Progenitor cell of endocrine pancreas (in vitro differentiated cells): ENCODE measurements at places on chromosomes 6 and 20. TPM values are rescaled to one million over a fixed set of nuclear protein-coding genes. Genes with fewer than 3 reads are reported as not detected.

DNA sequence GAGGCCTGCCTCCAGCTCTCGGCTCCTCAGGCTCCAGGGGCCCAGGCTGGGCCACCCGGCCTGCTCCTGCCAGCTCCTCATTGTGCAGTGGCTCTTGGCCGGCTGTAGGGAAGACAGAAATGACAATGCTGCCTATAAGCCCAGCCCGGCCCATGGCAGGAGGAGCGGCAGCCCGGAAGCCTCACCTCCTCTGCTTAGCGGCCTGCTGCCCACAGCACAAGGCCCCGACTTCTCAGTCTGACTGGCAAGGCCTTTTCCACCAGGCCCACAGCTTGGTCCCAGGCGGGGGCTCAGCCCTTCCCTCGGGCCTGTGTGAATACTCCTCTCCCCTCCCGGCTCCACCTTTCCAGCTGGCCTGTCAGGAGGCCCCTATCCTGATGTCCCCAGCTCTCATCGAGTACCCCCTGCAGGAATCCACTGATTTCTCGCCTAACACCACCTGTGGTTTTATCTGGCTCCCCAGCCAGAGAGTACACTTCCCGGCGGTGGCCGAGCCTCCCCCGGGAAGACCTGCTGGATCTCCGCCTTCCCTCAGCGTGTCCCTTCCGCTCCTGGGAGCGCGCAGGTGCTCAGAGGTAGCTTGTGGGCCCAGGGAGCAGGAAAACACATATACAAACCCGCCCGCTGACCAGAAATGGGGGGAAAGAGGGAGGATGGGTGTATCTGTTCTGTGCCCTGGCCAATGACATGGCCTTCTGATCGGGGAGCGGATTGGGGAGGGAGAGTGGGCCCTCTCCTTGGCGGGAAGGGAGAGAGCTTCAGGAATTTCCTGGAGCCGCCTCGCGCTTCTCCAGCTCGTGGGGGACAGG lies 963 bp downstream of the DDRGK1 start:
- DNase-seq, result no peak

DNA sequence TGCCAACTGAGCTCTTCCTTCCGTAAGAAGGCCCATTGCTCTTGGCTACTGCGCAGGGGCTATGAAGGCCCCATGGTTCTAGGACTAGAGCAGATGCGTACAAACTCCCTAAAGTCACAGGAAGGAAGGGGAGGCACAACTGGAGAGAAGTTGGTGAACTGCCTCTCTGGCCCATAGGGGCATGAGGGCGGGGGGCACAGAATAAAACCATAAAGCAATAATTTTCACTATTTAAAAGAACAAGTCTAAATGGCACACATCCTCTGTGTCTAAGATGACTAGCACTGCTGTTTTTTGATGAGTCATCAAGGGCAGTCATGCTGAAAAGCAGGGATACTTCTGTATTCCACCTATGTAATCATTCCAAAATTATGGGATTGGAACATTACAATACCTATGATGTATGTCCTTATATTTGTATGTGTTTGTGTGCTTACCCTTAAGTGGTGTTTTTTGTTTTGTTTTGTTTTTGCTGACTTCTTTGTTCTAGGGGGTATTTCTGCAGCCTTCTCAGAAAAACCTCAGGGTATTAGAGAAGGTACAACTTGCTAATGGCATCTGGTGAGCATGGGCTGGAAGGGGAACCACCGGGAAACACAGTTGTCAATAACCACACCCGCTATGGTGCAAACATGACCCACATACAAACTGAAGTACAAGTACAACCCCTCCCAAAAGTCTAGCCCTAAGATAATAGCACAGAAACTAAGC lies 36.9 kb downstream of the B4GALT5 start:
- DNase-seq, result no peak

DNA sequence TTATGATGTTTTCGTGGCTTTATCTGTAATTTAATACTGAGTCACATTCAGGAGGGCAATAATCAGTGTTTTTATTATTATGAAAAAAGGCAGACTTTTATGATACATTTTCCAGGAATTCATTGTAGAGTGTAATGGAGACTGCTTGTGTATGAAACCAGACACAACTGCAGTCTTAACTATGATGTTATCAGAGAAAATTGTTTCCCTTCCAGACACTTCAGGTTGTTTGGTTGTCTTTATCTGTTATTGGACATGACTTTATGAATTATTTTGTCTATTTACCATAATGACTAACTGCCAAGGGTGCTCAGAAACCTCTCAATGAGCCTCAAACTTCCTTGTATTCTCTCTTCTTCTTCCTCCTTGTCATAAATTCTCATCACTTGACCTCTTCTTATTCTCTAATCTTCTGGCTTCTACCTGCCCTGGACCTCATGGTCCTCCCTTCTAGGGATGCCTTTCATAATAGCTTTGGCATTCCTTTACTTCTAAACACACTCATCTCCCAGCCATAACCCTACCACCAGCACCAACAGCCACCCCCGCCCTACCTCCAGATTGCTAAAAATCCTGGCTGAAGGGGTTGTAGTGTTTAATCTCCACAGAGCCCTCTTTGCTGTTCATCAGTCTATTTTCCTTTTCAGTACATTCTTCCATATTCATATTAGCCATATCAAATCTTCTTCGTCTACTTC lies 492.5 kb downstream of the CDKAL1 start:
- no peak for DNase-seq

- DNase-seq, result no peak
These were observed 87.6 kb downstream of the MYLK4 start for GRCh38 chr6:2663123-2663522.

DNA sequence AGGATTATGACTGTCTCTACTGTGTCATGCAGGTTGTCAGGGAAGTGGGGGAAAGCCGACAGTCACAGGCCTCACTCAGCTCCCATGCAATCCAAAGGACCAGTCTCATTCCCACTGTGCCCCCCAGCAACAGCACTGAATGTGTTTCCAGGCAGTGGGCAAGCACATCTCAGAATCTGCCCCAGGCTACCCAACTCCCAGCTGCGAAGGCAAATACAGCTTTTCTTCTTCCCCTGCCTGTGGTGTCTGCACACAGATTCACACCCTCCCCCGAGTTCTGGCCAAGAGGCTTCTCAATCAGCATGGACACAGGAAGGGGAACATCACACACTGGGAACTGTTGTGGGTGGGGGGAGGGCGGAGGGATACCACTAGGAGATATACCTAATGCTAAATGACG lies 75.3 kb downstream of the SNAP91 start:
- no peak for DNase-seq

- no peak for DNase-seq
These were observed 103.6 kb downstream of the DNAH8 start for GRCh38 chr6:38818691-38819090.

DNA sequence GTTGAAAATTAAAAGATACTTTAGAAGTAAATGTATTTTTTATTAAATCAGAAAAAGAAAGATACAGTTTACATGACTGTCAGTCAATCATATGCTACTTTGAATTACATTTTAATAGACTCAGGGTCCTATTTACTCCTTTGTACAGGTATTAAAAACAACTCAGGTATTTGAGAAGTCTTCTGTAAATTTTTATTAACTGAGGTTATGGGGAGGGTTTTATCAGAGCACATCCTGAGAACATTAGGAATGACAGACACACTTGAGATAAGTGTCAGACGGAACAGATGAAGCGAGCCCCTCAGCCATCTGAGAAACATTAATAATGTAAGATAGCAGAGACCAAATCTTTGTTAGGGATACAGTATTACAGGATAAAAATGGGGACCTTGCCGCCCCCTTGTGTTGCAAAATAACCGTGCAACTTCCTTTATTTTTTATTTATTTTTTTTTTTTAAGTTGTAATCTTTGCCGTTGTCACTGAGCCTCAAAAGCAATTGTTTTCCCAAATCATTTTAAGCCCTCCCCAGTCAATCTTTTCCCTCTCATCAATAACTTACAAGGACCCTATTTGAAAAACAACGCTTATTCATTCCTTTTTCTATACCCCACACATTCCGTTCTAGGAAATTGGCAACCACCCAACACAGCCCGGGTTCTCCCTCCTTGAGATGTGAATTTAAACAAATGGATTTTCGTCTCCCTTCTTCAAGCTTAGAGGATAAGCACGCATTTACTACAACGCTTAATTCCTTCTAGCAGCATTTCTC lies 126.7 kb downstream of the BCAS1 start:
- no peak for DNase-seq

- DNase-seq, result no peak
These were observed 22.9 kb downstream of the PTPN1 start for GRCh38 chr20:50533061-50533460.

GRCh38 chr6:30816791-30817739 lies 67.3 kb upstream of the DDR1 start:
- no peak for DNase-seq

DNA sequence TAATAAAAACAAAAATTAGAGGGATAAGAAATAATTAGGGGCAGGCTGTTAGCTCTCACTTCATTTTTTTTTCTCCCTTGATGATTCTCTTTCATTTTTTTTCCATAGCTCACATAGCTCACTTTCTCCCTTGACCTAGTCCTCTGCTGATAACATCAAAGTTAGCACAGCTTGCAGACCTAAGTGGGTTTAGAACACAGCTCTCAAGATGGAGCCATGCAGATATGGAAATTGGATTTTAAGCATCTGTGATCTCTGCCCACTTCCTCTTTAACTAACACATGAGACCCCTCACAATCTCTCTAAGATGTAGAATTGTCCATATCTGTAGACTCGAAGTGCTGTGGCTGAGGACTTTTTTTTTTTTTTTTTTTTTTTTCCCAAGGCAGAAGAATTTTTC lies 257.1 kb downstream of the SOX4 start:
- no peak for DNase-seq

- DNase-seq, result no peak
These were observed 13.0 kb downstream of the PIM1 start for GRCh38 chr6:37182736-37183590.

- DNase-seq, result no peak
These were observed 12.8 kb downstream of the ME1 start for GRCh38 chr6:83417880-83418663.

- DNase-seq, result no peak
These were observed 250.7 kb upstream of the SLC35B3 start for GRCh38 chr6:8686077-8686476.

GRCh38 chr6:155039618-155040017 lies 44.5 kb downstream of the TIAM2 start:
- no peak for DNase-seq

- DNase-seq, result peak; percentile 34
These were observed 18.2 kb upstream of the MYB start for GRCh38 chr6:135162678-135163439.

GRCh38 chr20:57851796-57852195 lies 142.0 kb upstream of the PMEPA1 start:
- no peak for DNase-seq

DNA sequence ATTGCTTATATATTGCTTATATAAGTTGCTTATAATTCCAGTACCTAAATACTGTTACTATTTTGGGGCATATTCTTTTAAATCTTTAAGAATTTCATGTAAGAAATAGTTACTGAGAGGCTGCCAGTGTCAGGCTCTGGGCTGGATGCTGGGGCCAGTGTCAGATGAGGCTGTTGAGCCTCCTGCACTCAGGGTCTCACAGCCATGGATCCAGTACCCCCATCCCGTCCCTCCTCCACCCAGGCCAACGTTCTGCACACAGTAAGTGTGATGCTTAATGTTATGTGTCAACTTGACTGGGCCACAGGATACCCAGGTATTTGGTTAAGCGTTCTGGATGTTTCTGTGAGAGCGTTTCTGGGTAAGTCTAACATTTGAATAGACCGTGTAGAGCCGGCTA lies 119.5 kb upstream of the PMEPA1 start:
- DNase-seq, result no peak

DNA sequence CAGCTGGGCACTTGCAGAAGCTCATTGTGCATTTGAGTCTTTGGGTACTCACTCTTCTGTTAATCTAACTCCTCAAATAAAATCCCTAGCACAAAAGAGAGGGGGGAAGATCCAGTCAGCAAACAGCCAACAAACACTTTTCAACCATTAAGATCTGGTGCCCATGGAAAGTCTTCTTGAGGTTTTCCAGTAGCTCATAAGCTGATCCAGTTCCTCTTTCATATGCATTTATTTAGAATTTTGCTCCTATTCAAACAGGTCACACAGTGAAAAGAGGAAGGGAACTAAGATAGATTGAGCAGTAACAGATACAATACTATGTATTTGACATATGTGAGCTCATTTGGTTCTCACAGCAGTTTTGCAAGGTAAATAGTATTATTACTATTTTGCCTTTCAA lies 38.6 kb downstream of the HLA-DPB1 start:
- no peak for DNase-seq

GRCh38 chr6:124660185-124660584 lies 302.1 kb upstream of the RNF217 start:
- DNase-seq, result no peak

DNA sequence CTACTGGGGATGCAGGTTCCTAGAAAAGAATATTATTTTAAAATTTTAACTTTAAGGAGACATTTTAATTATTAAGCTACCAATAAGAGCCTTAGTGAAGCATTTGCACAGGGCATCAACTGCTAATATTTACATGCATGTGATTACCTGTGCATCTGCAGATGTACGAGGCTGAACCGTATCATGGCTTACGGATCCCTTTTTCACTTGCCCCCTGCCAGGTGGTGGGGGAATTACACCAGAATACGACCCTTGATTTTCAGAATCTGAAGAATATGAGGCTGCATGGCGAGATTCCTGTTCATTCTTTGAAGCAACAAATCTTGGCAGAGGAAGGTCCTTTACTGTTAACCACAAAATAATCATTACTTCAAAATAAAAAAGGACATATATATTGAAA lies 42.7 kb downstream of the REPS1 start:
- no peak for DNase-seq

- no peak for DNase-seq
These were observed 175.8 kb downstream of the ISM1 start for GRCh38 chr20:13396826-13397225.

- DNase-seq, result no peak
These were observed 79.3 kb downstream of the CAP2 start for GRCh38 chr6:17472653-17473183.

- no peak for DNase-seq
These were observed 292.0 kb downstream of the CDH26 start for GRCh38 chr20:60250251-60250650.

- DNase-seq, result no peak
These were observed 233.6 kb upstream of the SOX4 start for GRCh38 chr6:21359926-21360325.

Gene MYMX
- total RNA-seq, result not detected in 2 replicates

Gene GSTA2
- total RNA-seq, result 4.6 and 10.7 TPM in 2 replicates

Gene MUCL3
- total RNA-seq, result 0.05 TPM in 1 of 2 replicates, not detected in the other

Gene MMP24
- 3.4 TPM in 2 replicates for total RNA-seq

Gene VWA7
- 9.5 and 11.6 TPM in 2 replicates for total RNA-seq

Gene ATP6V1G2
- 1.5 TPM in 2 replicates for total RNA-seq

Gene OXT
- total RNA-seq, result not detected in 2 replicates

Gene MOG
- not detected in 2 replicates for total RNA-seq

Gene WFDC6
- total RNA-seq, result not detected in 2 replicates

Gene KHDC3L
- total RNA-seq, result not detected in 2 replicates

Gene RNF182
- total RNA-seq, result 1.9 and 2.5 TPM in 2 replicates

Gene LY6G6F
- not detected in 2 replicates for total RNA-seq

Gene CST2
- not detected in 2 replicates for total RNA-seq
